ENCODE measurements at places on chromosomes 12 and 14.

DNA sequence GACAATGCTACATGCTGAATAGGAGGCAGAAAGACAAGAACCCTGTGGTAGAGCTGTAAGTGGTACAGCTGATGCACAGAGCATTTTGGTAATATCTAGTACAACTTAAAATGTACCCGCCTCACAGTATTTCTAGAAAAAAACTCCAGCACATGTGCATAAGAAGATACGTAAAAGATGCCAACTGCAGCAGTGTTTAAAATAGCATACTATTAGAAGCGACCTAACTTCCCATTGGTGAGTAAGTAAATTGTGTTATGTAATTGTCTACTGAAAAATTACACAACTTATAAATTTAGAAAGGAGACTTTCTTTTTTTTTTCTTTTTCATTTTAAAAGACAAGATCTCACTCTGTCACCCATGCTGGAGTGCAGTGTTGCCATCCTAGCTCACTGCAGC, 114.3 kb upstream of the CAND1 start:
- no peak for DNase-seq

GRCh38 chr12:109868182-109869051, 11.9 kb downstream of the GLTP start:
- no peak for DNase-seq

GRCh38 chr12:122206976-122207375, 3.5 kb downstream of the B3GNT4 start:
- DNase-seq = no peak

- DNase-seq = no peak
Measured at GRCh38 chr12:25101092-25101445, 93.9 kb downstream of the DNAI7 start.

GRCh38 chr12:107912421-107913004, 138.0 kb downstream of the ASCL4 start:
- peak; percentile 85 for DNase-seq

GRCh38 chr14:104601786-104602185, 2.8 kb downstream of the TMEM179 start:
- no peak for DNase-seq

- no peak for DNase-seq
Measured at GRCh38 chr12:4039931-4040330, 166.7 kb upstream of the PARP11 start.

- no peak for DNase-seq
Measured at GRCh38 chr12:44384136-44384535, 492.0 kb downstream of the NELL2 start.
